ENCODE measurements at places on chromosomes 11 and 22. TPM values are rescaled to one million over a fixed set of nuclear protein-coding genes. Genes with fewer than 3 reads are reported as not detected.
A peak's percentile ranks its signal among the peaks of the same experiment; 100 is the strongest.

- DNase-seq = peak; percentile 57
These were observed 67.4 kb downstream of the SCUBE1 start for GRCh38 chr22:43275545-43276317.

The C1QTNF4 gene
- total RNA-seq = 0.14 TPM

DNA sequence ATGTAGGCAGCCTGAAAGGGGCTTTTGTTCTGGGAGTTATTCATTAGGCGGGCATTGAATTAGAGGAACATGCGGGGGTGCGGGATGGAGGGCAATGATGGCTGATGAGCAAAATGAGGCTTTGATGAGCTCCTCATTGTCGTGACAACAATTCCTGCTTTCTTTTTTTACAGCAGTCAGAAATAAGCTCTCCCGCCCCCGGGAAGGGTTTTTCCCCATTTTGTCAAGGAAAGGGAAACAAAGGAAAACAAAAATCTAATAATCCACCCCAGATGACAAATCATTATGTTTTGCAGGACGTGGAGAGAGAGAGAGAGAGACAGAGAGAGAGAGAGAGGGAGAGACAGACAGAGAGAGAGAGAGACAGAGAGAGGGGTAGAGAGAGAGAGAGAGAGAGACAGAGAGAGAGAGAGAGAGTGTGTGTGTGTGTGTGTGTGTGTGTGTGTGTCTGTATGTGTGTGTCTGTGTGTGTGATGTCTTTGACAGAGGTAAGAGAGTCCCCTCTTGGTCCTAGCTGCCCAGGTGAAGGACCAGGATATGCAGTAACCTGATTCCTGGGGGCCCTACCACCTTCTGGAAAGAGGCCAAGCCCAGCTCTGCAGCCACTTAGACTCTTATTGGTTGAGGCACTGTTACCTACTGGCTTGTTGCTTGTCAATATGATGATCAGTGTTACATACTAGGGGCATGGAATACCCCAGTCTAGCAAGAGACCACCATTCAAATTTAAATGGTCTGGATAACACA, 46.7 kb upstream of the PARVA start:
- DNase-seq = peak; percentile 3

DNA sequence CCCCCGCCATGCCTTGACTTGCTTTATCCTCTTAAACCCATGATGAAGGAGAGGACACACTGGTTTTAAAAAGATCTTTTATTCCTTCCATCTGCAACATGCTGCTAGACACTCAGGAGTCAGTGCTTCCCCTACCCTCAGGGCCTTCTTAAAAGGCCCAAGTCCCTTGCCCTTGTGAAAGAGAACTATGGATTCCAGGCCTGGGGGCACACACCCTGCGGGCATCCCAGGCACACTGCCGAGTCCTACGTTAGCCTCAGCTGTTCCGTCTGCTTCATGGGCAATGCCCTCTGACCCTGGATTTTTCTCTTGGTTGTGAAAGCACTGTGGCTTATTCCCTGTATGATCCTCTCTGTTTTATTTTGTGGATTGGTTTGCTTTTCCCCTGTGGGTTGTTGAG, 35.1 kb upstream of the RAB1B start:
- no peak for DNase-seq

- no peak for DNase-seq
These were observed 54.1 kb downstream of the MICAL3 start for GRCh38 chr22:17970201-17970708.

The ELF5 gene
- not detected for total RNA-seq

DNA sequence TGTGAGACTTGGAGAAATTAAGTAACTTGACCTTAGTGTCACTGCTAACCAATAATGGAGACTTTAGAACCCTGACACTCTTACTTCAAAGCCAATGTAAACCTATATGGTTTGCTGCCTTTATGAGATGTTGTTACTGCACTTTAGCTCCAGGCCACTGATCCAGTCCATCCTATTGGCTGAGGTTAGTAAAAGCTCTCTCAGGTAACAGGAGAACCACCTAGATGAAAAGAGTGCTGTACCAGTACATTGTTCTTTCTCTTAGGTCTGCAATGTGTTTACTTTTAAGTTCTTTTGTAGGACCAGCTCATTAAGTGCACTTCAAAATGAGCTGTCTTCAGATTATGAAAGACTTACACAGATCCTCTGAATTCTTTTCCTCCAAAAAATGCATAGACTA, 994.0 kb upstream of the FAT3 start:
- no peak for DNase-seq

DNA sequence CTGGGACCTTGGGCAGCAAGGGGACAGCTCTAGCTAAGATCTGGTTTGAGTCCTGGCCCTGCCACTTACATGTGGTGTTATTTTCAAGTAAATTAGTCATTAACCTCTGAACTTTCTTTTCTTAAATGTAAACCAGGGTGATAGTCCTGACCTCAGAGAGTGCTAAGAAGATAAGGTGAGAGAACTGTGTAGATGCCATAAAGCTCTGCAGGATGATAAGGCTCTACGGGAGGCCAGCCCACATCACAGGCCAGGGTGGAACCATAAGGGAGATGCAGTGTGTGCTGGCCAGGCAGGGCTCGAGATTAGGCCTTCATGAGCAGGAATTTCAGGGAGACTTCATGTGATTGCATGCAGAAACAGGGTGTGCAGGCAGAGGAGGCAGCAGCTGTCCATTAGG, 24.2 kb downstream of the NECTIN1 start:
- DNase-seq = no peak

The CECR2 gene
- total RNA-seq = not detected

DNA sequence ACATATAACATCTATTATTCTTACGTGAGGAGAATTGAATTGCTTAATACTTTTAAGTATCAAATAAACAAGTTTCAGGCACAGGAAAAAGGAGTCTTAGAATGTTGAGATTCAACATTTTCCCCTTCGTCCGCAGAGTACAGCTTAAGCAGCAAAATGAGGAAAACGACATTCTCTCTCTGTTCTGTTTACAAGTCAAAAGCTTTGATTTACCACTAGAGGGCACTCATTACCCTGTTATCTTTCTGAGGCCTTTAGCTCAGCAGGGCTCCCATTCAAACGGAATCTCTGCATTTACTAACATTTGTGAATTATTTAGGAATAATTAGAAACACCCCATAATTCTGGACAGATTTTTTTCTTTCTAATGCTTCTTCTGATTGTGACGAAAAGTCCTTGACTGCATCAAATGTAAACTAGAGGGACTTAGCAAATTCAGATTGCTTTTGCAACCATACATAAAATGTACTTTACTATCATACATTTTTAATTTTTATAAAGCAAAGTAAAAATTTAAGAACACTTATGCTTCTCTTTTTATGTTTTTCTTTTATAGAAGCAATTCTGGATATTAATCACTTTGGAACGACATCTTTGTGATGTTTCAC, 75.0 kb downstream of the JRKL start:
- DNase-seq = peak; percentile 56

DNA sequence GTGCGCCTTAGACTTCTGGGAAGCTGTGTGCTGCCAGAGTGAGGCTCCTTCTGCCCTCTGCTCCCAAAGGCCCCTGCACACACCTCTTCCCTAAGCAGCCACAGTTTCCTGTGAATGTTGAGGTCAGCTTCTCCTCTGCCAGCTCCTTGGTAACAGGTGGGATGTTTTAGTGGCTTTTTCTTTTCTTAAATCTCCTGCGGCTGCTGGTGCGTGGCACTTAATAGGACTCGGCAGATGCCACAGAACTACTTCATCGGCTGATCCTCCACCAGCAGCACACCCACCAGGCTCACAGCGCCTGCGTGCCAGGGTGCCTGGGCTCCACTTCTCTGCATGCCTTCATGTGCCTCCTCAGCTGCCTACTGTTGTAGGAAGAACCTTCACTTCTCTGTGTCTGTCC, 87.8 kb downstream of the RCN1 start:
- no peak for DNase-seq

The RAC2 gene
- 75.9 TPM for total RNA-seq

The DDI1 gene
- not detected for total RNA-seq

The NDUFS3 gene
- 109 TPM for total RNA-seq

The LIF gene
- 0.17 TPM for total RNA-seq

DNA sequence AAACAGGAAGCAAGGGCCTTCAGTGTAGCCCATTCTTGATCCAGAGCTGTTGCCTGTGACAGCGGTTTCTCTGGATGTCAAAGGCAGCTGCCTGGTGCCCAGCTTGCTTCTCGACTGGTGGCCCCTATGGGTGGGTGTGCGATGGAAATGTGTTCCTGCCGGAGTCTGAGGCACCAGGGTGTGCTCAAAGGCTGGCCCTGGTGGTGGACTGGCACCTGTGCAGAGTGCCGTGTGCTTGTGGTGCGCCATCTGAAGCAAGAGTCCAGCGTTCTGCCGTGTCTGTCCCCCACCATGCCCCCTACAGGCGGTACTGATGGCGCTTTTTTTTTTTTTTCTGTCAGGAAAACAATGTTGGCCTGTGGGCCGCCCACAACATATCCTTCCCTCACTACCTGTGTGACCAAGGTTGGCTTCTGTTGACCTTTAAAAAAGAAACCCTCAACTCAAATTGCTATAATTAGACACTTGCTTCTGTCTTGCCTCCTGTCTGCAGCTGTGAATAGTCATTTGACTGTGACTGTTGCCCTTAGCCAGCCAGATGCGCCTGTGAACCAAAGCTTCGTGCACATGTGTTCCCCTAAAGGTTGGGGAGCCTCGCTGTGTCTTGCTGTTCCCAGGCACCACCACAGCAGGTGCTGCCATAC, 4.7 kb upstream of the RANBP1 start:
- DNase-seq = no peak

DNA sequence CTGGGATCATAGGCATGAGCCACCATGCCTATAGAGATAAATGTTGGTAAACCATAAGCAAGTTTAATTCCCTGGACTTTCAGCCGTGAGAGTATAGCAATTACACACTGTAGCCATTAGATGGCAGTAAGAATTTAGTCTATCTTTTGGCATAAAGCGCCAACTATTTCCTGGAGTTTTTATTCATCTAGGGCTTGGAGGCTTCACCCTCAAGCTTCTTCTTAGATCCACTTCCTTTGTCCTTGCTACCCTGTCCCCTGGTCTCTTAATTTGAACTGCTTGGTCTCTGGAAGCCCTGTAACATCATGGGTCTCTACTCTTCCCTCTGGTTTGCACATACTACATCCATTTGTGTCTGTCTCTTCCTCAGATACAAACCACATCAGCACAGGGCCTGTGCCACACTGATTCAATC, 38.2 kb downstream of the OR10A6 start:
- peak; percentile 58 for DNase-seq

DNA sequence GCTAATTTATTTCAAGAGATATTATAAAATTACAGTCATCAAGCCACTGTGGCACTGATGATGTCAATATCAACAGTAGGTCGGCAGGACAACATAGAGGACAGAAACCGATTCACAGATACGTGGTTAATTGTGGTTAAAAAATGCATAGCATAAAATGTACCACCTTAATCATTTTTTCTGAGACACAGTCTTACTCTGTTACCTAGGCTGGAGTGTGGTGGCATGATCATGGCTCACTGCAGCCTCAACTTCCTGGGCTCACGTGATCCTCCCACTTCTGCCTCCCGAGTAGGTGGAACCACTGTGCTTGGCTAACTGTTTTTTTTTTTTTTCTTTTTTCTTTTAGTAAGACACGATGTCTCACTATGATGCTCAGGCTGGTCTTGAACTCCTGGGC, 21.0 kb upstream of the TOLLIP start:
- no peak for DNase-seq

DNA sequence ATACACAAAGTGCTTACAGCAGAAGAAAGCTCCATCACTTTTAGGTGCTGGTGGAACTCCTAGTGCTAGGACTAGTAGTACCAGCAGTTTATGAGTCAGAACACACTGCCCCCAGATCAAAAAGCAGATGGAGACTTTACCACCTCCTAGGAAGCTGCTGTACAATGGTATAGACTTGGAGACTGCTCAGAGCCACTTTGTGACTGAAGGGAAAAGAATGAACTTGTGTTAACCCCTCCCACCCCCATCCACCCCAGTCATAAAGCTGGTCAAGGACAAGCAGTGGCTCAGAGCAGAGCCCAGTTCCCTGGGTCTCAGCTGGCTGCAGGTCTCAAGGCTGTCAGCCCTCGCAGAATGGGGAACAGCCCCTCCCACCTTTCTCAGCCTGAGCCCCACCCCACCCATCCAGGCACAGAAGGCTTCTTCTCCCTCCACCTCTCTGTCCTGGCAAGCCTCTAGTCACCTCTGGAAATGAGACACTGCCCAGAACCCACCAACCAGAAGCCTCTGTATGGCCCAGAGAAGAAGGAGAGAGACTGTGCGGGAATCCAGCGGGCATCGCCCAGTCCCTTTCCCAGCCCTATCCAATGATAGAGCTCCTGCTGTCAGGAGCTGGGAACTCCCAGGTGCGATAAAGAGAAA, 23.8 kb downstream of the PACSIN2 start:
- DNase-seq = no peak

DNA sequence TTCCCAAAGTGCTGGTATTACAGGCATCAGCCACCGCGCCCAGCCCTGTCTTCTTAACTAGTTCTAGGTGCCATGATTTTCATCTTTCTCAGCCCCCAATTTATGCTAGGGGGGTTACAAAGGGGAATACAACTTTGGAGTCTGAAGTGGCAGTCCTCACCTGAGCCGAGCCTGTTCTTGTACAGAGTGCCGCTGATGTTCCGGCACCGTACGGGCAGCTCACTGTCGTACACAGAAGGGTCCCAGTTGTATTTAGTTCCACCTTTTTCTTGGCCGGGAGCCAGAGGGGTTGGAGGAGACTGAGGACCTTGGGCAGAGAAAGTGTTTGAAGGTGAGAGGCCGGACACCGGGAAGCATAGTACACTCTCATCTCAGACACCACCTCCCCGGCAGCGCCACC, 7.3 kb downstream of the DEAF1 start:
- no peak for DNase-seq

- no peak for DNase-seq
These were observed 34.2 kb downstream of the ABTB2 start for GRCh38 chr11:34323601-34324000.

DNA sequence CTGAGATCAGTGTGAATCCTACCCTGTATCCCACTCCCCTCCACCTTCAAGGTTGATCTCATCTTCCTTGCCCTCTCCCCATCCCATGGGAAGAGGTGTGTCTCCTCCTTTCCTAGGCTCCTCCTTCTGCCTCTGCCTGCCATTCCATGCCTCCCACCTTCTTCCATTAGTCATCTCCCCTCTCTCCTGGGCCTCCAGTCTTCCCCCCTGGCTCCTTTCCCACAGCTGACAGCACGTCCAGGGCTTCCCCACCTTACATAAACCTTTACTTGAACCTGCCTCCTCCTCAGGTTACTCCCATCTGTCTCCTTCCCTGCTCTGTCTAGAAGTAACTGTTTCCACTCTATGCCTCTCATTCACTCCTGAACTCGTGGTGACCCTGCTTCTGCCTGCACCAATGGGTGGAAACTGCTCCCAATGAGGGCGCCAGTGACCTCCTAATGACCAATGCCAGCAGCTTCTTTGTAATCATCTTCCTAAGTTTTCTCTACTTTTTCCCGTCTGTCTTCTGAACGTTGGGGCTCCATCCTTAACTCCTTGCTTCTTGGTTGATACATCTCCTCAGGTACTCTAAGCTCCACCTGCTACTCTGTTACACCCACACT, 266.9 kb upstream of the NARS2 start:
- DNase-seq = peak; percentile 20

The SLC22A25 gene
- total RNA-seq = not detected

- DNase-seq = no peak
These were observed 41.3 kb downstream of the NARS2 start for GRCh38 chr11:78533399-78533798.
